ENCODE measurements at places on chromosomes 7 and 10.

GRCh38 chr7:75727881-75728593 lies 10.7 kb downstream of the HIP1 start:
- DNase-seq = no peak

DNA sequence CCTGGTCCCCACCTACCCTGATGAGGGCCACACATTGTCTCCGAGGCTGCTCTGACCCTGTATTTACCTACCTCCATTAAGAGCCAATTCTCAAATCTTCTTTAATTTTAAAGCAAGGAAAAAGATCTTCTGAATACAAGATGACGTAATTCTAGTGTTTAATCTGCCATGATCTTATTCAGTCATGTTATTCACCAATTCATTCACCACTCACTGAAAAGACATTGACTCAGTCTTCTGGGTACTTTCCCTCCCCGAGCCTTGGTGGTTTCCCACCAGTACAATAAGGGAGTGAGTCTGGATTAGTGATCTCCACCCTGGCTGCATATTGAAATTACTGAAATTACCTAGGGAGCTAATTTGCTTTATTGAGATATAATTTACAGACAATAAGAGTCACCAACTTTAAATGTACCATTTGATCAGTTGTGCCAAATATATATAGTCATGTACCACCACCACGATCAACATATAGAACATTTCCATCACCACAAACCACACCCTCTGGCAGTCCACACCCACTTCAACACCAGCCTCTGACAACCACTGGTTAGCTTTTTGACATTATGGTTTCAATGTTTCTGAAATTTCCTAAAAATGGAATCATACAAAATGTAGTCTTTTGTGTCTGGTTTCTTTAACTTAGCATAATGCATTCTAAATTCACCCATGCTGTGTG lies 117.5 kb upstream of the UNC5B start:
- DNase-seq = no peak

- DNase-seq = no peak
These were observed 71.4 kb downstream of the FGFR2 start for GRCh38 chr10:121526801-121527221.

GRCh38 chr7:56092789-56093531 lies at the start of gene PHKG1:
PHKG1 (minus strand) TSS chr7:56092952; CDS start chr7:56088941, 4,011 bp downstream.
- DNase-seq = no peak

GRCh38 chr7:73442222-73442902 lies 8.8 kb downstream of the FZD9 start:
- no peak for DNase-seq

DNA sequence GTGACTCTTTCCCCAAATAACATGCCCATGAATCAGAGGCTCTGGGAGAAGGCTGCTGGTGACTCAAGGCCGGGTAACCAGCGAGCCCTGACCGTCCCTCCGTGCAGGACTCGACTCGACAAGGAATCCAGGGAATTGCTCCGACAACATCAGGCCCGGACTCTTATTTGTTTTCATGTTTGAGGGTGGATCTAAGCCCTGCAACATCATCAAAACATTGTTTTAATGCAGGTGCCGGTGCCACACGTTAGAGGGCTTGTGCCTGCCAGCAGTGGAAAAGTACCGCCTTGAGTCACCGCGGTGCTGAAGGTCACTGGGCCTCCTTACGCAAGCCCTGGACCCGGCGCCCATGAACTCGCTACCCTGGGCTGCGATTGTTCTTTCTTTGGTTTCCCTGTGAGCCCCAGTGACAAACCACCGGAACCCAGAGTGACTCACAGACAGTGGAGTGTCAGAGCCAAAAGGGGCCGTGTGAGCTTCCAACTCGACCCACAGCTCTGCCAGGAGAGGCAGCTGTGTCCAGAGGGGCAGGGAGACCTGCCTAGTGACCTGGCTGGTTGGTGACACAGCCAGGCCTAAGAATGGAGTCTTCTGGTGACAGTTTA lies 139.4 kb upstream of the SHH start:
- DNase-seq = no peak

DNA sequence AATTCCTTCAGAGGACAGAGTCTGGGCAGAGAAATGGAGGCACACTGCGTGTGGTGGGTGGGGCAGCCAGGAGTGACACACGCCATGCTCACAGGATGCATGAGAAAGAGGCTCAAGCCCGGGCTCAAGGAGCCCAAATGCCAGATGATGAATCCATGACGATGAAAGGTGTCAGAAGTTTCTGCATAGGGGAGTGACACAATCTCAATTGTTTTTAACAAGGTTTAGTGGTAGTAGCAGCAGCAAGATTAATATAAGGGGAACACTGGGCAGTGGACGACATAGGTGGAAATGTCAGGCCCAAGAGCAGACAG lies 126.1 kb downstream of the TNS3 start:
- DNase-seq = no peak
